HS-27A (cell line): ENCODE measurements at places on chromosomes 12 and 14.

- DNase-seq: no peak
Observed at GRCh38 chr12:101694986-101695385, 2.5 kb upstream of the CHPT1 start.

- DNase-seq: no peak
Observed at GRCh38 chr14:105519946-105520698, 6.3 kb upstream of the TMEM121 start.

GRCh38 chr14:64337888-64338615, 43.9 kb upstream of the ESR2 start:
- peak; percentile 31 for DNase-seq

- no peak for DNase-seq
Observed at GRCh38 chr14:31128601-31129526, 78.7 kb downstream of the HECTD1 start.

DNA sequence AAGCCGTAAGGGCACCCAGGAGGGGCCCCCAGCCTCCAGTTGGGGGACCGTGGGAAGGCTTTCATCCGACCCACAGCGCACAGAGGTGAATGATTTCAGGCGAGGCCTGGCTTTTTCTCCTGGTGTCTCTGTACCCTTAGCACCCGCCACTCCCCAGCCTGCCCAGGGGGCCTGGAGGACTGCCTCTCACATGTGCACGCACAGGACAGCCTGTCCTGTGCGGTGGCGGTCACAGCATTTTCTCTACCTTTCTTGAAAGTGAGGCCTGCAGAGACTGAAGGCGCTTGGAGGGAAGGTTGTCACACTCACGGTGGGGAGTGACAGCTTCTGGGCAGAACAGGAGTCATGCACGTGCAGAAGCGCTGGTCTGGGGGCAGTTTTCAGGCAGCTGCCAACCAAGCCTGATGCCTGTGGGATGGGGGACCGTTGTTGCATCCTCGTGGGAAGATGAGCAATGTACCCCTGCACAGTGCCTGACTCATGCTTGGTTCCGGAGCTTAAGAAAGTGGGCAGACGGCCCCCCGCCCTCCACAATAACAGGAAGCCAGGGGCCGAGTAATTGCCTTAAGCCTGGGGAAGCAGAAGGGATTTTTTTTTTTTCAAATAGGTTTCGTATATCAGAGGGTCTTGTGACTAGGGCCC, 148.1 kb downstream of the TSPAN9 start:
- DNase-seq: no peak

DNA sequence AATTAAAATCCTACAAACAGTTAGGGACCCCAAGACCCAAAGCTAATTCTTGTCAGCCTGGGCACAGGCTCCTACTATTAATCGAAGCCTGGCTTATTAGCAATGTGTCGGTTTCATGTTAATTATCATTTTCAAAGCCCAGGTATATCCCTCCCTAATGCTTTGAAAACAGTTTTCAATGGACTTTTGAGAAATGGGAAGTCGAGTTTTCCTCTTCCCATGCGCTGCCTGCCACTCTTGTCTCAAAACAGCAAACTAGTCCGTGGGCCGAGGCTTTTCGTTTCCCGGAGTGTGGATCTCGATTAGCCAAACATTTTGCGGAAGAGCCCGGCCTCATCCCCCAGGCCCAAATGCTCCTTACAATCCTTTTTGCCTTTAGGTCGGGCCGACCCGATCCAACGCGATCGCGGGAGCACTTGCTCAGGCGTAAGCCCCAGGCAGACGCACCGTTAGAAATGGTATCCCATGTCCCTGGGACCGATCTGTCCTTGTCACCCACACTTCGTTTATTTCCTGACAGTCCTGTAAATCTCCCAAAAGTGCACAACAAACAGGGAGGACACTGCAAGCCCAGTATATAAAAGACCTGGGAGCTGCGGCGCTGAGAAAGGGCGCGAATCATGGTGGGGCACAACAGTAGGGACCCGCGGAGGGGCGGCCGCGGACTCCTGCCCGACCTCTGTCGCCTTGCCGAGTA, 1.5 kb downstream of the SIX6 start:
- no peak for DNase-seq

GRCh38 chr14:99689266-99690236, 5.5 kb downstream of the CYP46A1 start:
- no peak for DNase-seq

DNA sequence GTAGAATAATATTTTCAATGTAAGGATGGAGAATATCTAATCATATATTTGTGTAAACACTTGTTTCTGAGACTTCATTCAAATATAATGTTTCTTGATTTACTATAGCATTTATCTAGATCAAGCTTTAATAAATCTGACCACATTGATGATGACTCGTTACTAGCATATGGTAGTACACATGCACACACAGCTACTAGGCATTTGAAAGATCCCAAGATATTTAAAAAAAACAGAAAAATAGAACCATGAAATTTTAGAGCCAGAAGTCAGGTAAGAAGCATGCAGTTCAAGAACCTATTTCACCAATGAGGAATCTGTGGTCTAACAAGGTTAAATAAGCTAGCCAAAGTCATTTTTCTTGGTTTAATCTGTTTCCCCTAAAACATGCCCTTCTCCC, 32.0 kb downstream of the DCP1B start:
- peak; percentile 38 for DNase-seq

DNA sequence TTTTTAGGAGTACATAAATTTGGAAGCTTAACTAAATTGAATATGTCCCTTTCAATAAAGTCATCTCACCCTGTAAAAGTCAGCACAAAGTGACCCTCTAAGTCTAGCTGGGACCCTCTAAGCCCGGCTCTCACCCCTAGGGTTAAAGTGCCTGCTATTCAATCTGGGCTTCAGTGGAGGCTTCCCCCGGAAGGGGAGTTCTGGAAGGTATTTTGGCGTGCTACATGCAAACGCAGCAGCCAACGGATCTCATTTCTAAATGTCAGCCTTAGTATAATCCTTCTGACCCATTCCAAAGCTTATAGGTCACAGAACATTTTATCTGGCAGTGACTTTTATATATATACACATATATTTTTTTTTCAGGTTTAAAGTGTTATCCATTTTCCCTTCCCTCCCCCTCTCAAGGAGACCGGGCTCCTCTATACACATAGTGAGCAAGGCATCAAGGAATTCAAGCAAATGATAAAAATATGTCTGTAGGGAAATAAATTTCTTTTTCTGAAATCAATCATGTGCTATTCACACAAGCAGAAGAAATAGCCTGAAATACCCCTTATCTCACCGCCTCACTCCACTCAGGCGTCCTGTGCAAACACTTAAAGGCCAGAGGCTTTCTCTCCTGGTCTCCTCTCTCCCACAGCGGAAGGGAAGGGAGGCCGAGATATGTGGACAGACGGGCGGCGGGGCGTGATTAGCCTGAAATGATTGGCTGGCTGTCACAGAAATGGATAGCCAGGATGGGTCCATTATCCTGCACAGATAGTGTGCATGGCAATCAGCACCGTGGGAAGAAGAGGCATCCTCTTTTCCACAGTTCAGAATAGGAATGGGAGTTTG, 301.7 kb downstream of the GALC start:
- DNase-seq: no peak

GRCh38 chr14:47392326-47392725, 283.1 kb downstream of the MDGA2 start:
- DNase-seq: no peak

DNA sequence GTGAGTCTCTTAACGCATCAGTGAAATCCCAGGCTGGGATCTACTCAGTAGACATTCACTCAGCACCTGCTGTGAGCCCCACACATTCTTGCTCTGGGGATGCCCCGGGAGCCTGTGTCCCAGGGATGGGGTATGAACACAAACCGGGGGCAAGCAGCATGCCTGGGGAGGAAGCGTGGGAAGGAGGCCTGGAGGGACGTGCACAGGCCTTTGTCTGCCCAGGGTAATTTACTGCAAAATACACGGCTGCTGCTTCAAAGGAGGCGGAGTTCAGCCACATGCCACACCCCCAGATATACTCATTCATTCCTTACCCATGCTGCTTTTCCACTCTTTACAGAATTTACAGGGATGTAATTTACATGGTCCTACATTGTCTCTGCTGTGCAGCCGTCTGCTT, 187.8 kb downstream of the ADGRD1 start:
- DNase-seq: no peak

- no peak for DNase-seq
Observed at GRCh38 chr14:103095210-103095778, 769 bp downstream of the EXOC3L4 start.

DNA sequence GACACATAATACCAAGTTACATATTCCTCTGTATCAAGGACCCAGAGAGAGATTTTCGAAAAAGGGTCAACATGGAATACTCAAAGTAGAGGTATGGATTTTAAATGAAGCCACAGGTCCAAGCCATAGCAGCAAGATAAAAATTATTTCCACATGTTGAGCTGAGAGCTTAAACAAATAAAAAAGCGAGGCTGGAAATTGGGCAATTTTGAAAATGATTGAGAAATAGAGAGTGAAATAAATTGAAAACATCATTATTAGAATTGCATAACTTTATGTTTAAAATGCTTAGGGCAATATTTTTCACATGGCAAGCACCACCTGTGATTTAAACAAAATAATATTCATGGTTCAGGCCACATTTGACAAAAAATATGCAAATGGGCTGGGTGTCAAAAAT, 1251.0 kb upstream of the USP15 start:
- DNase-seq: no peak
